Tongue (tissue), 3 donors: ENCODE measurements at places on chromosomes 2 and 18. TPM values are rescaled to one million over a fixed set of nuclear protein-coding genes. Genes with fewer than 3 reads are reported as not detected.
A peak's percentile ranks its signal among the peaks of the same experiment; 100 is the strongest.

DNA sequence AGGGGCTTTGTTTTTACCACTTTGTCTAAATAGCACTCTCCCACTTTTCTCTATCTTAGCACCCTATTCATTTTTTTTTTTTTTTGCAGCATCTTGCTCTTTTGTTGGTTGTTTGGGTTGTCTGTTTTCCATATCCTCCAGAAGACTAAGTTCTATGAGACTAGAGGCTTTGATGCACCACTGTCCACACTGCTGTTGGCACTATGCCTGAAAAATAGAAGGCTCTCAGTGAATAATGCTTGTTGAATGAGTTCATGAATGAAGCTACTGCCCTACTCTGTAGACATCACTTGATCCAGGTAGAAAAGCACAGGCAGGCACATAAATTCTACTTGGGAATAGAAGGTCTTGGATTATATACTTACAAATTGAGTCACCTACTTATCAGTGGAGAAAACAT lies 7.3 kb downstream of the IL1A start:
- DNase-seq: no peak

- DNase-seq: no peak
Observed at GRCh38 chr2:234852941-234853340, 98.9 kb upstream of the SH3BP4 start.

Gene CIB4
- total RNA-seq: not detected

DNA sequence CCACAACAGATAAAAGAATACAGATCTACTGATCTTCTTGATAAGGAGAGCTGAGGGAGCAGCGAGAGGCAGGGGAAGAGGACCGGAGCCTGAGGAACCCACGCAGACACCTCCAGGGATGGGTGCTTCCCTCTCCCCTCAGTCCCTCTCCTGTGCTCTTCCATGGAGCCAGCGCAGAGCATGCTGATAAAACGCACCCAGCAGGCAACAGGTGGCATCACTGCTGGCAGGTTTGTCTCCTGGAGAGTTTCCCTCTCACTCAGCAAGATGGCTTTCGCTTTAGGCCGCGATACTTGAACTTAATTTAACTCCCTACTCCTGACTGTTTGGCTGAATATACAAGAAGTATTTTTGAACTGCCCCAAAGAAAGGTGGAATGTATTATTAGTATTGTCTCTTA lies 163.0 kb upstream of the REV1 start:
- DNase-seq: no peak

Gene SERPINB3
- total RNA-seq: 1.3 TPM

GRCh38 chr18:6022074-6022444 lies 126.7 kb upstream of the TMEM200C start:
- no peak for DNase-seq

DNA sequence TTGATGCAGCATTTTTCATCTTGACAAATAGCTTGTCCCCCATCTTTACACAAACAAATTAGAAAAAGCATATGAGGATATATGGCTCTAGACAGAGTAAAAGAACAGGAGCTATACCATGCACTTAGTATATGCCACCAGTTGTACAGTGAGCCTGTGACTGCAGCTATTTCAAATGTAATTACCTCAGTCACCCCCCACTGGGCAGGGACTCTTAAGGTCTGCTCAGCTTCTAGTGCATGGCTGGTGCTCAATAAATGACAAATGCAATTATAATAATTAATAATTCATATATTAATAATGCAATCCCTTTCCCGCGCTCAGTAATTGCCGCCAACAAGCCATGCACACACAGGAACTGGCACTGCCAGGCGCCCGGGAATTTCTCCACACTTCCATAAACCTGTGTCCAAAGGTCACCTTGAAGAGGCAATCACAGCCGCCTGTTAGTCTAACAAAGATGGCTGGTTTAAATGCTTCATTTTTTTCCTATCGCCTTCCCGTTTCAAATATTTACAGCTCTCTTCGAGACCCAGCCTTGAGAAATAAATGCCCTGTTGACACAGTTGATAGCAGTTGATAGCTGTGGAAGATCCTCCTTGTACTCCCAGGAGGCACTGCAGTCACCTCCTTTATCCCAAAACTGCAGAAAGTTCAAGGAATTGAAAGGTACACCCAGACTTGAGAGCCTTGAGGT lies 156.6 kb downstream of the INO80D start:
- DNase-seq: no peak

Gene ZSWIM2
- total RNA-seq: not detected

- no peak for DNase-seq
Observed at GRCh38 chr2:59690849-59691248, 862.6 kb downstream of the BCL11A start.

- no peak for DNase-seq
Observed at GRCh38 chr18:79326413-79327198, 69.1 kb upstream of the NFATC1 start.

GRCh38 chr2:164430166-164430783 lies 191.0 kb downstream of the GRB14 start:
- DNase-seq: peak; percentile 72

Gene DNAH6
- total RNA-seq: 0.51 TPM

Gene PAX8
- total RNA-seq: not detected

Gene MARCO
- 2.7 TPM for total RNA-seq
